ENCODE measurements at places on chromosomes 4 and X. TPM values are rescaled to one million over a fixed set of nuclear protein-coding genes. Genes with fewer than 3 reads are reported as not detected.

NEXMIF gene
- 0.33 TPM for total RNA-seq

GRCh38 chrX:112687189-112687691 lies 7.5 kb upstream of the LHFPL1 start:
- no peak for DNase-seq

DNA sequence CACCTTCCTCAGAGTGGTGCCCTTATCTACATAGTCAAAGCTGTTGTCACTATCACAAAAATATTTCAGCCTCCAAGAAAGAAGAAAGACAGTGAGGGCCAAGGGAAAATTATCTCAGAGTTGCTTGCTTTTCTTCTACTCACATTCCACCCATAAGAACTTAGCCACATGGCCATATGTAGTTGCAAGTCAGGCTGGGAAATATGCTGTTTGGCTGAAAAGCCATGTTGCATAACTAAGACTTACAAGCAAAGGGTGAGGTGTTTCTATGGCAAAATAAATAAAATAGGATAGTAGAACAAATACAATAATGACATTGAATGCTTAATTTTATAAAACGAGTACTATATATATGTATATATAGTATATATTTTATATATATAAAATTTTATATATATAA lies 365.9 kb upstream of the PABPC4L start:
- DNase-seq: no peak

- no peak for DNase-seq
Observed at GRCh38 chr4:6869944-6870343, 39.7 kb upstream of the TBC1D14 start.

DNA sequence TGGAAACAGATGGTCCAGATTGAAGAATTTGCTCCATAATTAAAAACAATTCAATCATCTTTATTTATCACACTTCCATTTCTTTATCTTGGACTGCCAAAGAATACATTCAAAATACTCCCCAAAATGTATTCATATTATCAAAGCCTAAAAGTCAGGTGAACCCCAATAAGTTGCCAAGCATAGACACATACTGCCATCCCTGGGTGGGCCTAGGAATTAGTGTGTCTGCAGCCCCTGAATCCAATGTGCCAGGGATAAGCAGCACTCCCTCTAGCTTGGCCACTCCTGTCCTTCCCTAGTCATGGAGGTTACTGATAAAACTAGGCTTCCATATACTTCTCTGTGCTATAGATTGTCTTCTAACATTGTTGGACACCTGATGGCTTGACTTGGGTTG lies 199.9 kb downstream of the TENM3 start:
- DNase-seq: no peak
